ENCODE measurements at places on chromosomes 1 and 21. TPM values are rescaled to one million over a fixed set of nuclear protein-coding genes. Genes with fewer than 3 reads are reported as not detected.

Gene OR2AK2
- not detected for total RNA-seq

DNA sequence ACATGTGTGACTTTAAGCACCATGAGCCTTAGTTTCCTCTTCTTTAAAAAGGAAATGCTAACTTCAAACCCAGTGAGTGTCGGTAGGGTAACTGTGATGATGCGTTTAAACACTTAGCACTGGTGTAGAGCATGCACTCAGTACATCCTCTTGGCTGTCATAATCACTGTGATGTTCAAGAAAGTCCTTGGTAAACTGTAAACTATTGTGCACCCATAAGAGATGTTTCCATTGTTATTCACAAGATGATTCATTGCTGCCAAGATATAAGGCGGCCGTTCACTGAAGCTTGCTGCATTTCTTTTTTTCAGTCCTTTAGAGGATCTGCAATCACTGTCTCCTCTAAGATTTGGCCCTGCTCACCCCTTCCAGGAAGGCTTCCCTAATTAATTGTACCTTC is 61.8 kb upstream of the DAB1 start:
- DNase-seq: no peak

Gene CD5L
- total RNA-seq: not detected

Gene KCNN3
- total RNA-seq: 0.08 TPM

Gene NUP210L
- not detected for total RNA-seq

Gene NR0B2
- total RNA-seq: not detected

- no peak for DNase-seq
Measured at GRCh38 chr1:223242382-223242955, 99.4 kb upstream of the TLR5 start.

- DNase-seq: no peak
Measured at GRCh38 chr1:180218806-180219765, 11.0 kb upstream of the LHX4 start.

Gene CLDN17
- not detected for total RNA-seq

Gene CCDC27
- not detected for total RNA-seq

Gene SLC6A9
- 4.5 TPM for total RNA-seq

DNA sequence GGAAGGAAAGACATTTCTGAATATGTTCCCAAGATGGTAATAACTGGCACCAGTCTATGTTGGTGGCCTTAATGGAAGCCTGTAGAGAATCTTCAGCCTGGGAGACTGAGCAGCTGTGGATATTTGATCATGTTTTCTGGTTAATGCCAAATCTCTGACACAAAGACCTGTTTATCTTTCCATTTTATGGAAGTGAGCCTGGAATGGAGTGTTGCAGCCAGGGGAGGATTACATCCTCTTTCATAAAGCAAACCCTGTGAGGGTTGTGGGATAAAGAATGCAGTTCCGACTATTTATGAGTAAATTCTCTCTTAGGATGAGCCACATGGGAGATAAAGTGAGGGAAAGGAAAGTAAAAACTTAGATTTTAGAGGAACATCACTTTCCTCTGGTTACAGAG is 144.1 kb downstream of the PCP4 start:
- DNase-seq: no peak

GRCh38 chr21:37642493-37642892 is 273.8 kb downstream of the KCNJ6 start:
- DNase-seq: no peak

GRCh38 chr1:246319083-246319714 is 187.9 kb downstream of the SMYD3 start:
- no peak for DNase-seq

Gene TFAP2E
- total RNA-seq: 3.3 TPM
